Activated CD4-positive, alpha-beta T cell treated with anti-CD3 and anti-CD28 coated beads, Interleukin-2, amount 10 ng/mL, durations not matched to agents 24 days and 14 days (primary cell): ENCODE measurements at places on chromosomes 7 and 10. TPM values are rescaled to one million over a fixed set of nuclear protein-coding genes. Genes with fewer than 3 reads are reported as not detected.

The CYCS gene
- 280 and 290 TPM in 2 replicates for total RNA-seq

The SORBS1 gene
- total RNA-seq, result 0.66 and 0.77 TPM in 2 replicates

The FRMD4A gene
- total RNA-seq, result 0.45 and 0.98 TPM in 2 replicates

DNA sequence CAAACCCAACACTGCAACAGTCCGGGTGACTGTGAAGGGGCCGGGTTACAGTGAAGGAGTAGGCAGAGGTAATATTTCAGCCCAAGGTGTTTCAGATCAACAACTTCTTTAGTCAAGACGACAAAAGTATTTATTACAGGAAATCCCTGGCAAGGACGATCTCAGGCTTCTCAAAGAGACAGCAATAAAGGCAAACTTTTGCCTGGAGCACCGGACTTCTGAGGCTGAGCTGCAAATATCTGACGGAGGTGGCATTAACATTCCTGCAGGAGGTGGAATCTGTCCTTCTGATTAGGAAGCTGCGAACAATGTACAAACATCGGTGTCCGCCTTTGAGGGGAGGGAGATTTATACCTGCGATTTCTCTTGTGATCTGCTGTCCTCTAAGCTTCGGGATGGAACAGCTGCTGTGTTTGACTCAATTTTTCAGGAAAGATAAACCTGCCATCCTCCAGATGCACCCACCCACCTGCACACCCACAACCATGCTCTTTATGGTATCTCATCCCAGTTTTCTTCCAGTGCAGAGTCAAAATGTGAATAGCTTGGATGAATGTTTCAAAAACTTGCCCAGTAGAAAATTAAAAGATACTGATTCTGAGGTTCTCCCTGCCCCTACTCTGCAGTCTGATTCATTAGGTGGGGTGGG is 32.1 kb downstream of the EMX2 start:
- no peaks in the 10 kb centered on the region for H3K4me1 ChIP-seq
- no peak overlapping the region for H3K4me3 ChIP-seq
- H3K27ac ChIP-seq, result no peak overlapping the region
- DNase-seq, result no peak

- H3K36me3 ChIP-seq, result no peaks in the 10 kb centered on the region
- no peak overlapping the region for H3K4me3 ChIP-seq
- H3K27ac ChIP-seq, result no peak overlapping the region
- peak; percentile 73 for DNase-seq
- H3K4me1 ChIP-seq, result no peaks in the 10 kb centered on the region
Observed at GRCh38 chr10:114083040-114083439, 39.4 kb downstream of the ADRB1 start.
